NCI-H526 treated with DMSO at 0.1 percent for 48 hours (cell line): ENCODE measurements at places on chromosomes 2 and 18.

GRCh38 chr2:121570036-121570666, 39.5 kb downstream of the RNU4ATAC start:
- DNase-seq, result no peak

GRCh38 chr18:26703170-26703930, 155.0 kb upstream of the KCTD1 start:
- DNase-seq, result peak; percentile 83

GRCh38 chr2:33137331-33137730, 190.6 kb downstream of the LTBP1 start:
- no peak for DNase-seq

- DNase-seq, result no peak
Measured at GRCh38 chr2:50291610-50292009, 740.3 kb downstream of the NRXN1 start.

DNA sequence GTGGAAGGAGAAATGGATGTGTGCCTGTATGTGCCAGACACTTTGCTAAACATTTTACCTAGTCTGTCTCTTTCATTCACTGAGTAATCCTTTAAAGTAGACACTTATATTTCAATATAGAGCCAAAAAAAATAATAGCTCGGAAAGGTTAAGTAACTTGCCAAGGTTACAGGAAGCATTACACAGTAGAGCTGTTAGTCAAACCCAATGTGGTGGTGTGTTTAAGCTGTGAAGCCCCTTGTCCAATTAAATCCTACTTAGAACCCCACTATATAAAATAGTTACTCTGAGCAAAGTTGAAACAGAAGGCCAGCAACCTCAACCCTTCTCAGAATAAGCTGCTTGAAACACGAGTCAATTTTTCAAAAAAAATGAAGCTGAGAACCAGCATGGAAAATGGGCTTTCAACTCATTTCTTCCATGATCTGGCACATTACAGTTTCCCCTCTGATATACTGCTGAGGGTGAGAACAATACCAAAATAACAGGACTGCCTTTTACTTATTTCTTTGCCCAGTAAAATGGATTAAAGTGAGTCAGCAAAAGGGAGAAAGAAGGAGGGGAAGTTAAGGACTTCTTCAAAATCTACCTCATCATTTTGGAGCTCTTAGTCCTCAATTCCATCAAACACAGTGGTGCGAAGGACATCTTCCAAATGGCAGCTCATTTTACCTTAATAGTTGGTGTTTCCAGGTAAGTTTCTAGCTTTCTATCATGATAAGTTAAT, 7.9 kb downstream of the RDH14 start:
- DNase-seq, result no peak

GRCh38 chr2:135829378-135830135, 7.4 kb downstream of the LCT start:
- no peak for DNase-seq

DNA sequence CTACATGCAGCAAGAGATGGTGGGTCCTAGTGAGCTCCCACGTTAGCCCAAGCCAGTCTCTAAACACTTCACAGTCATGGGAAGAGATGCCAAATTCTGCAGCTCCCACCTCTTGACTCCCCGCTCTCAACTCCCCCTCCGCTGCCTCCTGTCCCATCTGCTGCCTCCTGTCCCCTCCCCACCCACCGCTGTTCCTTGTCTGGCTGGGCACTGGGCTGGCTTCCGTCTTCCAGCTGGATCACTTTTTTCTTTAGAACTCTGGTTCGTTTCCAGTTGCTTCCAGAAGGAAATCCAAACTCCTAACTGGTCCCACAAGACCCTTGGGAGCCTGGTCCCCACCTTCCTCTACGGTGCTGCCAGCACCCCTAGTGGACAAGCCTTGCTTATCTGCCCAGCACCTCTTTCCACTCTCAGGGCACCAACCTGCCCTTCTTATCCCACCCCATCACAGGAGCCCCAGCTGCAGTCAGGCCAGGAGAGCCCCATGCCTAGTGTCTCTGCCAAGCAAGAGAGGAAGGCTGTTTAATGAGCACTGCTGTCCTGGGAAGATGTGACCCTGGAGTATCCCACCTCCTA, 12.1 kb upstream of the TWIST2 start:
- no peak for DNase-seq

DNA sequence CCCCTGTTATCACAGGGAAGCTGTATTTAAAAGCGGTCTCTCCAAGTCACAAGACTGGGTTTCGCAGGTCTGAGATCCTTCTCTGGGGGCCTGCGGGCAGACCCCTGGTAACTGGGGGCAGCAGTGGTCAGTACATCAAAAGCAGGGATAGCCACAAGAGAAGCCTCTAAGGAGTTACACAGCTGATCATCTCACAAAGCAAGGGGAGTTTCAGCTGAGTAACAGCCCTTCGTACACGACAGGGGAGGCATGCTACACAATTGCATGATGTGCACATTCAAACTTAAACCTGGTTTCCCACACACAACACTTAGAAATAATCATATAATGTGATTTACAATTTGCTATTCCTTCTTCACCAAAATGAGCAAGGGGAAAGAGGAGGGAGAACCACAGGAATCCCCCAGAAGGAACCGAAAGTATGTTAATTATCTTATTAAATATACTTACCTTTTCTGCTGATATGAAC, 87.5 kb downstream of the TMEM131 start:
- no peak for DNase-seq

DNA sequence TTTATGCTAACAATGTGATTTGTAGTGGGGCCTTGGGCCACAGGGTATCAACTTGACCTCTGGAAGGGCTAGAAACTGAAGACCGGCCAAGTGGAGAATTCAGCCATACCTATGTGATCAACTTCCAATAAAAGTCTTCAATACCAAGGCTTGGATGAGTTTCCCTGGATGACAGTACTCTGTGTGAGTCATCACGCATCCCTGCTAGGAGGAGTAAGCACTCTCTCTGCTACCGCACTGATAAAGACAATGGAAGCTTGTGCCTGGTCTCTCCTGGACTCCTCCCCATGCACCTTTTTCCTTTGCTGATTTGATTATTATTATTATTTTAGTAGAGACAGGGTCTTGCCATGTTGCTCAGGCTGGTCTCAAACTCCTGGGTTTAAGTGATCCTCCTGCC, 58.1 kb downstream of the SKA1 start:
- DNase-seq, result no peak

DNA sequence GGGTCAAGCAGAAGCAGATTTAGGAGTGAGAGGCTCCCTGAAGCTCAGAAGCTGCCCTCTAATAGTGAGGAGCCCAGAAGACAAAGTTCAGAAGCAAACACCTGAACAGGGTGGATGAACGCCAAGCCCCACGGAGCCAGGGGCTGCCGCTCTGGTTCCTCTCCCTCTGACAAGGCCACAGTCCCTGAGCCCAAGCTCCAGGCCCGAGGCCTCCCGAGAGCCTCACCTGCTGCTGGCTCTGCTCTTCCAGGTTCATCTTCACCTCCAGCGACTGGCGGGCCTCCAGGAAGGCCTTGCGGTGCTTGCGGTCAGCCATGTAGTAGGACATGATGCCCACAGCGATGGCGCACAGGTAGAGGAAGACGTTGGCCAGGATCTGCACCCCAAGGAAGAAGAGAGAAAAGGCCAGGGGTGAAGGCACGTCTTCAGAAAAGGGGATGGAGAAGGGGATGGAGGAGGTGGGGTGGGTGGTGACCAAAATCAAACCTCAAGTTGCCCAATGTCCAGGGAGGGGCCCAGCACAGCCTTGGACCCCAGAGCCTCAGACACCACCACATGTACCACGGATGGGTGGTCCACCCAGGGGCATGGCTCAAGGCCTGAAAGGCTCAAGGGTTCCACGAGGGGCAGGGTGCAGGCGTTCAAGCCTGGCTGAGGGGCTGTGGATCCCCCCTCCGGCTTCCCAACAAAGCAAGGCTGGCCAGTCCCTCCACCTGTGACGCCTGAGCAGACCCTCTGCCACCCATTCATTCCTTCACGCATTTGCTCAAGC, 47.5 kb downstream of the ADCY3 start:
- DNase-seq, result no peak

GRCh38 chr2:229666811-229667210, 47.5 kb downstream of the DNER start:
- no peak for DNase-seq

GRCh38 chr2:182072861-182073260, 87.2 kb downstream of the PPP1R1C start:
- DNase-seq, result no peak

GRCh38 chr18:14928396-14928795, 180.4 kb downstream of the ANKRD30B start:
- no peak for DNase-seq

DNA sequence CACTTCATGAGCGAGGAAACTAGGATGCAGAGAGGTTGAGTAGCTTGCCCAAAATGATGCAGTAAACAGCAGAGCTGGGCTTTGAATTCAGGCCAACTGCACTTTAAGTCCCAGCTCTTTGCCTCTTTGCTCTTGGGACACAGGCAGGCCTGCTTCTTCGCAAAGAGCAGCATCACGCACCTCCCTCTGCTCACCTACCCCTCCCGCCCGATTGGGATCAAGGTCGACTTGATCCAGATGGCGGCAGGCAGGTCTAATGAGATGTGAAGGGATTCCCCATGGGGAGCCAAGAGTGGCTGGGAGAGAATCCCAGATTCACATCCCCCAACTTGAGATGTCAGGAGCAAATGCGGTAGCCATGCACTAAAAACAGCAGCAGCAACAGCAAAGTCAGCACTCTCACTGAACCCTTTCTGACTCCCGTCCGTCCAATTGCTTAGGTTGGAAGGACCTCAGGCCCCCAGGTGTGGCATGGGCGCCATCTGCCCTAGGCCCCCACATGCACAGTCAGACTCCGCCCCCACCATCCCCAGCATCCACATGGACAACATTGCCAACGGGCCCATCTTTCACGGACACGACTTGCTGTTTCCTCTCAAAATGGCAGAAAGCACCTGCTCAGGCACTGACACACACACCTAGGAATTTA, 84.3 kb upstream of the MAP4K4 start:
- DNase-seq, result no peak

- DNase-seq, result no peak
Measured at GRCh38 chr2:180446492-180446891, 439.4 kb upstream of the CWC22 start.

GRCh38 chr18:42182728-42183700, 228.0 kb downstream of the PIK3C3 start:
- no peak for DNase-seq

GRCh38 chr2:159129269-159129668, 157.2 kb downstream of the WDSUB1 start:
- DNase-seq, result no peak

DNA sequence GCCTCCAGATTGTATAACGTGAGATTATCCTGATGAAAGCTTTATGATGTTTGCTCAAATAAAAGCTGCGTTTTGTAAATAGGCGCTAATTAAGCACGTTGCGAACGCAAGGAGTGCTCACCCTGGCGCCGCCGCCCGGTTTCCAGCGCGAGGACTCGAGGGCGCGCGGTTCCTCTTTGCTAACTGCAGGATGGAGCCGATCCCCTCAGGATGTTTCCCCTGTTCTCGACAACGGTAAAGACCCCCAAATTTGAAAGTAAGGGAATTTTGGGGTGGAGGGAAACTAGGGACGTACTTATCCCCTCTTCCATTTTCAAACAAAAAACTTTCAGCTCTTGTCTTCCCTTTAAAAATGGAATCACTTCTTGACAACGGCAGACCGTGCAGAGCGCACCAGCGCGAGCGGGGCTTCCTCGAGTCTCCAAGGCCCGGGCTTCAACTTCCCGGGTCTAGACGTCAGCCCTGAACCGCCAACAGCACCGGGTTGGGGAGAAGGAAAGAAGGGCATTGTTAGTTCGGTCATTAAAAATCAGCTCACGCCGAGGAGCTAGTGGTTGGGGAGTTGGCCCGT, 1.1 kb upstream of the GBX2 start:
- DNase-seq, result no peak
